ENCODE measurements at places on chromosomes 6 and 20. TPM values are rescaled to one million over a fixed set of nuclear protein-coding genes. Genes with fewer than 3 reads are reported as not detected.

OOEP gene
- not detected for total RNA-seq

C6orf58 gene
- total RNA-seq = not detected

TRIM10 gene
- not detected for total RNA-seq

CD93 gene
- not detected for total RNA-seq

NRSN1 gene
- not detected for total RNA-seq

SEMG1 gene
- total RNA-seq = not detected

BPIFB2 gene
- total RNA-seq = not detected

CALHM6 gene
- 1.8 TPM for total RNA-seq

SLC4A11 gene
- total RNA-seq = 27.5 TPM

CLDN20 gene
- not detected for total RNA-seq

IL20RA gene
- not detected for total RNA-seq

NMBR gene
- not detected for total RNA-seq

ACOT8 gene
- 28.2 TPM for total RNA-seq

GRCh38 chr6:19860235-19860877 lies 23.2 kb downstream of the ID4 start:
- DNase-seq = no peak

DNA sequence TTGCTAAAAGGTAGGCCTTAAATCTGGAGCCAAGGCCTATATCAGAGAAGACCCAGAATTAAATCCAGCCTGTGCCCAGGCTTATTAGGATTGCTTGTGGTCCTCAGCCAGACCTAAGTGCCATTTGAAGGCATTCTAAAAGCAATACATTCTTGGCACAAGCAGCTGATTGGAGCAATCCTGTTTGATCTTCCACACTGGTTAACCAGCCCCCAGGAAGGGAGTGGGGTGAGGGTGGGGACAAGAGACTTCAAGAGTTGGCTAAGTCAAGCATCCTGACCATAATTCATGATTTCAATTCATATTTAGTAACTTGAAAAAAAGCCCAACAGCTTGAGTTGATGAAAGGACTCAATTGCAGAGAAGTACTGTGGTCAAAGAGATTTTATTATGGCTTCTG lies 128.9 kb downstream of the KIF13A start:
- DNase-seq = no peak

DNA sequence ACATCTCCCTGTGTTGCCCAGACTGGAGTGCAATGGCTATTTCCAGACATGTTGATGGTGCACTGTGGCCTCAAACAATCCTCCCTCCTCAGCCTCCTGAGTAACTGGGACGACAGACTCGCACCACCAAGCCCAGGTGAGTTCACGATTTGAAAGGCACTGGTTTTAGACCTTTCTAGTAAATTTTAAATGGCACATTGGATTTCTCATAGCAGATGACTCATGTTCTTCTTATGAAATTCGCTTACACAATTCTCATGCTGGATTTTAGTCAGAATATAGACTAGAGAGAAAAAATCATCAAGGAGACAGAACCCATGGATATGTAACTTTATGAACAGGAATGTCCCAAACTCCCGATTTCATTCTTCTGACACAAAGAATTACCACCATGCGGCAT lies 18.1 kb upstream of the PXDC1 start:
- DNase-seq = no peak

- no peak for DNase-seq
Measured at GRCh38 chr6:142339113-142339512, 37.3 kb downstream of the ADGRG6 start.

GRCh38 chr6:53287336-53288225 lies 61.2 kb downstream of the ELOVL5 start:
- DNase-seq = no peak

GRCh38 chr6:41336824-41337223 lies 1.4 kb downstream of the NCR2 start:
- DNase-seq = no peak

GRCh38 chr20:7585126-7585679 lies 355.1 kb downstream of the HAO1 start:
- no peak for DNase-seq

GRCh38 chr20:19824861-19825260 lies 66.8 kb downstream of the RIN2 start:
- no peak for DNase-seq

DNA sequence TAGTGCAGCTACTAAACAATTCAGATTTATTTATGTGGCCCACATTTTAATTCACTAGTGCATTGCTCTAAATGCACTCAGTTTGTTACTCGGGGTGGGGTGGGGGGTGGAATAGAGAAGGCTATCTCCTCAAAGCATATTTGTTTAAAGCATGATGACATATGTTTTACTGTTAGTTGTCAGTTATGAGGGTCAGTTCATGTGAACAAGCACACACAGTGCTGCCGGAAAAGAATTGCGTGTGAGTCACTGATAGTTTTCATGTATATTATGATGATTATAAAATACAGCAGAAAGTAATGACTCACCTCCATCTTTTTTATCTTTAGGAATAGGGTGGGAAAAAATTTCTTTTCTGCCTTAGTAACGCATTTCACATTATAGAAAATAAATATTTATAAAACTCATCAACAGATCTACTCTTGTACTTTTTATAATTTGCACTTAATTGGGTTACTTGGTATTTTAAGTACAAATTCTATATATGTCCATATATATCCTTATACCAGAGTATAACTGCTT lies 42.2 kb upstream of the STXBP5 start:
- DNase-seq = no peak

DNA sequence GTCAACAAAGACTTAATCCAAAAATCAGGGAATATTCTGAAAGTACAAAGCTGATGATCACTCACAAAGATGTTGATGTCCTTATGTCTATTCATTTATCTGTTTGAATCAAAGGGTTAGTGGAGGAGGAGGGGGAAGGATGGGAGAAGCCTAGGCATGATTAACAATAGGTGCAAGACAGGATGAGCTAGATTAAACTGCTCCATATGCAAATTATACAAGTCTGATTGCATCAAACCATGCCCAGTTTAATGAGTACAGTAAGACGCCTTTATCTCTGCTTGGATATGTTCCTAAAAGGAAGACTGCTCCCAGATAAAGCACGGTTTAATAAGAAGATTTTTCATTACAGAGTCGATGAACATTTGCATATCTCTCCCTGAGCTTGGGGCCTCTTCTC lies 626.4 kb upstream of the NOX3 start:
- no peak for DNase-seq

DNA sequence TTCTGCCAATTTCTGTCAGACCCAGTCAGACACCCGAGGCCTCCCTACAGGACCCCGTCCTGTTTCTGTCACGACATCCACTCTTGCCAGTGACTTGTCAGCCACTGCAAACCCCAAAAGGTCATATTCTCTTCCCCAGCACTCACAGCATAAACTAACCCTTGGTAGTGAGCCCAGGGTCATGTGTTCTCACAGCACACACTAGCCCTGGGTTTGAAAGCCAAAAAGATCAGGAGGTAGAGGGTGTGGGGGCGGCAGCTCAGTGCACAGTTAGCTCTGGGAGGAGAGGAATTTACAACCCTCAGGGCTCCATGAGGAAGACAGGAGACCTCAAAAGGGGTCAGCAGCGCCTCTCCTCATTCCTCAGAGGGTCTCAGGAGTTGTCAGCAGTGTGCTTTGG lies 9.9 kb upstream of the SNX9 start:
- no peak for DNase-seq

- no peak for DNase-seq
Measured at GRCh38 chr6:63263444-63263843, 52.2 kb downstream of the FKBP1C start.

DNA sequence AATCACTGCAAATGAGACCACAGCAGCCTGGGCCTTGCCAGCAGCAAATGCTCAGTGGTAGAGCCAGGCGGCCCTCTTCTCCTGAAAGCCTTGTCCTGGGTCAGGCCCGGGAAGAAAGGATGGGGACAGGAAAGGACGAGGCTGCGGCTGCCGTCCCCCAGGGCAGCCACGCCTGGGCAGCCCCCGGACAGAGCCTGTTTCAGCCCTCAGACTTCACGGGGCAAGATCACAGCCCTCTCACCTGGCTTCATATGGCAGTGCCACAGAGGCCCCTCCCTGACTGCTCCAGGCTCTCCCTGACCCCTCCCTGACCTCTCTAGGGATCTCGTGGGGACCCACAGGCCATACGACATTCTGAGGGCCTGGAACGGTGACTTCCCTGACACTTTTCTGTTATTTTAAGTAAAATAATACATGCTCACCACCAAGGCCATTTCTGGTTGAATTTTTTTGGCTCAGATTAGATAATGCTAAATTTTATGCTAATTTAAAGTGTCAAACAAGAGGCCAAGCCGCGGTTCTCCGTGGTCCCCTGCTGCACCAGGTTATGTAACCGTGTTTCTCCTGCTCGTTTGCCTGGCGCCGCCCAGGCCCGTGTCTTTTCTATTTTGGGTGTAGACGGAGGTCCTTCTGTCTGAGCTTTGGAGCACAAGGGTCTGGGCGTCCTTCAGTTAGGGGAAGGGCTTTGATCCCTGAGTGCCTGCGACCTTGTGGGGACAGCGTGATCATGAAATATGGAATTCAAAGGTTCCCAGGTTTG lies 59.9 kb upstream of the BHLHE23 start:
- DNase-seq = no peak

DNA sequence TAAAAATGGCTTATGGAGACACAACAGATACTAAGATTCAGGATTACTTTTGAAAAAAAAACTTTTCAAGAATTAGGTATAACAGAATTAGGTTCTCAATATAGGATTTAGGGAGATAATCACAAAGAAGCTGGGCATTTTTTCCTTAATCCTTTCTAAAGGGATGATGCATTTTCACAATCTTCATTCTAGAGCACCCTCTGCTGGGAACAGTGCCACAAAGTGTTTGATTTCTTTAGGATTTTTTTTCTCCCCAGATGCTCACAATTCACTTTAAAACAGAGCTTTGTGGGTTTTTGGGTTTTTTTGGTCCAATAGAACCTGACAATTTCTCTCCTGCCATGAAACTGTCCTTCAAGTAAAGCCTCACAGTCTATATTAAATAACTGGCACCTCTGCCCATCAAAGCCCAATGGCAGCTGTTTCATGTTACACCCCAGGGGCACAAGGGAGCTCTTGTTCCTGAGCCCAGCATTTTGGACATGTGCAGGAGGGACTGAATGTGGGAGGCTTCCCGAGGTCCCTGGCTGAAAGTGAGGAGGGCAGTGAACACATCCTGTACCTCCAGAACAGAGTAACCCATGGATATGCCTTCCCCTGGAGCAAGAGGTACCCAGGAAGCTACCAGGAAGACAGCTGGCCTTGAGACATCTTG lies 39.7 kb downstream of the PREP start:
- no peak for DNase-seq

DNA sequence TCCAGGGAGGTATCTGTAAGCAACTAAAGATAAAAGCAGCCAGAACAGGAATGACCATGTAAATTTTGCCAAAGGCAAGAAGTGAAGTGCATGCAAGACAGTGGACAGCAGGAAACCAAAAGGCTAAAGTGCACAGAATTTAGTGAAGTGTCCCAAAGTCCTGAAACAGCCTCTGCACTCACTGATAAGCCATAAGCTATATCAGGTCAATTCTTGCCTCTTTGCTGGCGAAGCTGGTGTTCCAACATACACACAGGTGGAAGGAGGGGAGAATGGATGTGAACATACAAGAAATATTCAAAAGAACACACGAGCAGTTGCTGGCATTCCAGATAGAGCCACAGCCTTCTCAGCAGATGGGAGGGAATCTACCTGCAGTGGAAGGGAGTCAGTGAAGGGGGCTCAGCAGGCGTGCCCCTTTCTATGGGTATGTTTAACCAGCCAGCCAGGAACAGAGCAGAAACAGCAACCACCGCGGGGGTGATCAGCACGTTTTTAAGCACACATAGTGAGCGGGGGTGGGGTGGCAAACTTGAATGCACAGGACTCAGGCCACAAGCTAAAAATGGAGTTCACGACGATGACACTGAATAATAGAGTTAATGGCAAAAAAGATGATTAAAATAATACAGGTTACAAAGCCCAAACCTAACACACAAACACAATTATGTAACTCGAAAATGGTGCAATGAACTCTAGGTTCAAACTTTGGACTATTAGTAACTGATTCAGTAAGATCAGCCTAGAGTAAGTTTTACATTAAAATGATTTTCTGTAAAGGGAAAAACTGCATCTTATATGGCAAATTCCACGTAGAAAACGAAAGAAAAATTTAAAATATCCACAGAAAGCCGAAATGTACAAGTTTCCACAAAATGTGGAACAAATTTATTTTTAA lies 1.2 kb downstream of the ECI2 start:
- peak; percentile 43 for DNase-seq

DNA sequence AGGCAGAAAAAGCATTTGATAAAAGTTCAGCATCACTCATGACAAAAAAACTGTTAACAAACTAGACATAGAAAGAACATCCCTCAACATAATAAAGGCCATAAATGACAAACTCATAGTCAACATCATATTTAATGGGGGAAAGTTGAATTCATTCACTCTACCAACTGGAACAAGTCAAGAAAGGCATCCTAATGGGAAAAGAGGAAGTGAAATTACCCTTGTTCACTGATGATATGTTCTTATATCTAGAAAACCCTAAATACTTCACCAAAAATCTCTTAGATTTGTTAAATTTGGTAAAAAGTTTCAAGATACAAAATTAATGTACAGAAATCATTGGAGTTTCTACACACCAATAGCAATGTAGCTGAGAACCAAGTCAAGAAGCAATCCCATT lies 48.9 kb downstream of the GGTLC1 start:
- DNase-seq = no peak

- peak; percentile 14 for DNase-seq
Measured at GRCh38 chr6:120147071-120147871, 797.7 kb upstream of the MAN1A1 start.

DNA sequence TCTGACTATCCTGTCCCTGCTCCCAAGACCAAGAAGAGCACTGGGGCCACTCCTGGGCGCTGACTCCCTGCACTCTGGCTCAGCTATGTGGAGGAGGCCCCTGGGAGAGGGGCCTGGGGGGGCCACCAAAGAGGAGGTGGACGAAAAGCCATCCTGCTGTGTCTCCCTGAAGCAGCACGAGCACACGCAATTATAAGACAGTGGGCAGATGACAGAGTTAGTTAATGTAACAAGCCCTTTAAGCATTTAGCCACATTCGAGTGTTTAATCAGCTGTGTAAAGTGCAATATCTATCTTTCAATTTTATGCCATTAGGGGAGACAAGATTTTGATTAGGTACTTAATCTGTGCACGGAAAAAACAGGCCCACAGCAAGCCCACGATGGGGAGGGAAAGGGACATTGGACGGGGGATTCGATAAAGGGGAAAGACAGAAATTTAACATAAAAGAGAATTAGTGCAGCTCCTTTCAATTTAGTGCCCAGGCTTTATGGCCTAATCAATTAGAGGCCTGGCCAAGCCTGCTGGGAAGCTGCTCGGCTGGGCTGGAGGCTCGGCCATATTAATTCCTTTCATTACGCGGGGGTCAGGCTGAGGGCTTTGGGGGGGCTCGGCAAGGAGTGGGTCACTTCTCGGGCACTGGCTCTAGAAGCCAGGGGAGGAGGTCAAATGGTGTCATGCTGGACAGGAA lies 286.2 kb downstream of the DHX35 start:
- no peak for DNase-seq

DNA sequence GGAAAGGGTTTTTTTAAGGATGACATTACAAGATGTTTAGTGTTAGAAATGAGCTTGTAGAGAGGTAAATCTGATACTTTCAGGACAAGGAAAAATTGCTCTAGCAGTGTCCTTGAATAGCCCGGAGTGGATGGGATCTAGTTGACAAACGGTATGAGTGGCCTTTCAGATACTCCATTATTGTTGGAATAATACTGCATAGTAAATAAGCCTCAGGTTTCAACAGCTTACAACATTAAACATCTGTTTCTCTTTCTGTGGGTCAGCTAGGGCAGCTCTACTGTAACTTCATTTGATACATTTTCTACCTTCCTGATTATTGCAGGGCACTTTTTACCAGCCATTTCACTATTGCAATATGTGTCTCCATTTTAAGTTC lies 118.0 kb downstream of the B3GAT2 start:
- DNase-seq = no peak

Measured in OCI-LY7 (cell line).